GDM1 (cell line): ENCODE measurements at places on chromosomes 6 and 20.

- DNase-seq, result no peak
These were observed 67.1 kb downstream of the HDGFL1 start for GRCh38 chr6:22636452-22636851.

- no peak for DNase-seq
These were observed 95.3 kb downstream of the NFATC2 start for GRCh38 chr20:51447097-51447764.

DNA sequence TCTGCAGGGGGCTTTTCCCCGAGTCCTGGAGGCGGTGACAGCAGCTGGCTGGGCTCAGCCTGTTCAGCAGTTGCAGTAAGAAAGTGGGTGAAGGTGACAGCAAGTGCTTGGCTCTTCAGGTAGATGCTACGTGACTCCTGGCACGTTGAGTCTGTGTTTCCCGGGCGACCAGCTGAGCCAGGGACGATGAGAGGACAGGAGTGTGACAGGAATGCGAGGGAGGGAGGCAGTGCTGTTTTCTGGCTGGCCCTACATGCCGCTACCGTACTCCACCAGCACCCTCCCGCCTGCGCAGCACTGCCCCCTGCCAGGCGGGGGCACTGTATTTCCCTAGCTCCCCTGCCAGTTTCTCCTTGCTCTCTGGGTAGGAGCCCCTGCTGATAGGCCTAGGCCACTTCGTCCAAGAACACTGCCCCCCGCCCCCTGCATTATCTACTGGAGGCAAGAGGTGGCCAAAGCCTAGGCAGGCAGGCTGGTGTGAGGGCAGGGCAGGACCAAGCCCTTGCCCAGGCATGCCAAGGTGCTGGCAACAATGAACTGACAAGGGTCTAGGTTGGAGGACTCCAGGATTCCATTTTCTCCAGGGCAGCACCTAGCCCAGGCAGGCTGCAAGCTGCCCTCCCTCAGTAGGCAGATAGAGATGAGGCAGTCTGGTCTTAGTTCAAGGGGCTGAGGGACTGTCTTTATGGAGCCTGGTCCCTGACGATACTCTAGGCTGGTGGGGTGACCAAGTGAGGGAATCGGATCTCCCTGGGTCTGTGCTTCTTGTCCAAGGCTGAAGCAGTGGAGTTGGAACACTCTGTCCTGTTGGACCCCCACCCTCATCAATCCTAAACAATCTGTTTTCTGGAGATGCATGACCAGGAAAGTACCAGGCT lies 19.2 kb downstream of the MRPS18A start:
- DNase-seq, result no peak

DNA sequence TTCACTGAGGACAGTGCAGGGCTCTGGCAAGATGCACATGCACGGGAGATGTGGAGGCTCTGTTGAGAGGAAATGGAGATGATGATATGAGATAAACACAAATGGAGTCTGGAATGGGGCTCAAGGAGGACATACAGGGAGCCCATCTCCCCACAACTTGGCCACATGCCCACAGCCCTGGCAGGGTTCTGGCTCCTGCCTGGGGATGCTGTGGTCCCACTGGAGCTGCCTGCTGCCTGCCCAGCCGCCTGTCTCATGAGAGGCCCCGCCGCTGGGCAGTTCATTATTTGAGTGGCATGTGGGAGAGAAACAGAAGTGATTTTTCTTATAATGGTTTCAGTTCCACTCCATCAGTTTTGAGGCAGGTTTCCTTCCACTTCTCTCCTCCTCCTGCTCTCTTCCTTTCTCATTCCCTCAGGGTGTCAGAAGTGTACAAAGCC lies 133.6 kb upstream of the TRAF3IP2 start:
- DNase-seq, result no peak

DNA sequence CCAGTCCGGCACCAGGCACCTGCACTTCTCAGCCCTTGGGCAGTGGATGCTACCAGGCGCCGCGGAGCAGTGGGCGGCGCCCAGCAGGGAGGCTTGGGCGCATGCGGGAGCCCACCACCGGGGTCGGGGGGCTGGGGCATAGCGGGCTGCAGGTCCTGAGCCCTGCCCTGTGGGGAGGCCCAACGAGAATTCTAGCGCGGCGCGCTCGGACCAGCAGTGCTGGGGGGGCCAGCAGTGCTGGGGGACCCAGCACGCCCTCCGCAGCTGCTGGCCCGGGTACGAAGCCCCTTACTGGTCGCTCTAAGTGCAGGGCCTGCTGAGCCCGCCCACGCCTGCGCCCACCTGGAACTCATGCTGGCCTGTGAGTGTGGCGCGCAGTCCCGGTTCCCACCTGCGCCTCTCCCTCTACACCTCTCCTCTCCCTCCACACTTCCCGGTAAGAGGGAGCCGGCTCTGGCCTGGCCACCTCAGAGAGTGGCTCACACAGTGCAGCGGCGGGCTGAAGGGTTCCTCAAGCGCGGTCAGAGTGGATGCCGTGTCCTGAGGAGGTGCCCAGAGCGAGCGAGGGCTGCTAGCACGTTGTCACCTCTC lies 28.5 kb upstream of the SERPINB1 start:
- DNase-seq, result no peak

GRCh38 chr6:134816780-134817179 lies 133.1 kb downstream of the ALDH8A1 start:
- DNase-seq, result no peak
